Right lobe of liver (tissue), 6 donors: ENCODE measurements at places on chromosomes 3 and 15. TPM values are rescaled to one million over a fixed set of nuclear protein-coding genes. Genes with fewer than 3 reads are reported as not detected.

- DNase-seq = no peak
These were observed 567.7 kb upstream of the TBL1XR1 start for GRCh38 chr3:177764933-177765332.

DNA sequence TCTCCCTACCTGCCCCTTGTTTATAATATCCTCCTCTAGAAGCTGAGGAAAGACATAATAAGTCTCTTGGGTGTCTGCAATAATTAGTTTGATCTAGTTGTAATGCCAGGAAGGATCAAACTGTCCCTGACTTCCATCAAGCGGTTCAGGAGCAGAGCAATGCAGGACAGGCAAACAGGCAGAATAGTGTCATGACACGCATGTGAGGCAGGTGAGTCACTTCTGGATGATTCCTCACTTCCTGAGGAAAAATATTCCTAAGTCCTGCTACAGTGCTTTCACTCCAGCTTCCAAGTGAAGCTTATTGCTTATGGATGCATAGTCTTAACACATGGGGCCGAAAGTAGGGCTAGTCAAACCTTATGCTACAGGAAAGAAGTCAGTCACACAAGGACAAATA, 85.8 kb downstream of the GREM1 start:
- DNase-seq = no peak

The CCK gene
- total RNA-seq = not detected

The SOX14 gene
- total RNA-seq = not detected

The KLHDC8B gene
- total RNA-seq = 10.4 TPM

DNA sequence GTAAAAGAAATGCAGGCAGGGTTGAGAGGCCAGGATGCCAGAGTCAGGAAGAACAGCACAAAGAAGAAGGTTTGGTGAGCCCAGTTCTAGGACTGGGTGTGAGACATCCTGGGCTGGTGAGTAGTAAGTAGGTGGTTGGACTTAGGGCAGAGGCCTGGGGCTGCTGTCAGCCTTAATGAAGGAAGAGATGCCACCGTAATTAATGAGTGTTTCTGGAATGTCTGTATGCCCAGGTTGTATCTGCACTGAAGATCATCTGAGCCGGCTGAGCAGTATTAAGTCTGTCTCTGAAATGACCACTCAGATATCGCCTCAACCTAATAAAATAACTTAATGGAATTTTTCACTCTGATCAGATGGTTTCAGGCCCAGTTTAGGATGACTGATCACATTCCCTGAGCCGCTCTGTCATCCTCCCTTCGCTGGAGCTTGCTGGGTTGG, 532.9 kb upstream of the IL12A start:
- DNase-seq = no peak

GRCh38 chr3:42852441-42852840, 23.2 kb downstream of the CYP8B1 start:
- DNase-seq = peak; percentile 70

DNA sequence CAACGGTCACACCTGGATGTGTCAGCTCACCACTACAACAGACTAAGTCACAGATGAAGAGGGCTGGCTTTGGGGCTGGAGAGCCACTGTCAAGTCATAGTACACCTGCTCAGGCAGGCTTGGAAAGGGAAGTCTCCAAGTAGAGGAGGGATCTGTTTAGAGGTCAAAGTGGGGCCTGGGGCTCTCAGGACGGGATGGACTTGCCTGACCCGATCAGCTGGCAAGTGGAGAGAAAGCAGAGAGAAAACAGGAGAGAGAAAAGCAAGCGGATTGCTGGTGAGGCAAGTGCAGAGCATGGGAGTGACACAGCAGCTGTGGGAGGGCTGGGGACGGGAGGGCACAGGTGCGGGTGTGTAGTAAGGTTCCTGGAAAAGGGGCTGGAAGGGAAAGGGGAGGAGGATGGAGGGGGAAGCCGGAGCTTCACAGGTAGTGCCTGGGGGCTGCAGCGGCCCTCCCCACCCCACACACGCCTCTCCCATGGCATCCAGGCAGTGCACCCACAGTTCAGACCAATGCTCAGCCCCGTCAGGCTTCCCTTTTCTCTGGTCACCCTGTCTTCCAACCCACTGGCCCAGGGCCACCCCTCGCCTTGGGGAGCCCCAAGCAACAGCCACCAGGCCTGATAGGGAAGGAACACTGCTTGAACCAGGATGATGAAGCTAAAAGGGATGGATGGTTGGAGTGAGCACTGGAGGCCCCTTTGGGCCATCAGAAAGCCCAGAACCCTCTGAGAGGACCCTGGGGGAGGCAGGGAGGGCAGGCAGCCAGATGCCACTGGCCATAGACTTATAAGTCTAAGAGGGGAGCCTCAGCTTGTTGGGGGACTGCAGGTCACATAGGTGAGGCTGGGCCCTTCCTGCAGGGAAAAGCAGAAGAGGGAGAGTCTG, 8.5 kb downstream of the RPS17 start:
- no peak for DNase-seq

The CORO2B gene
- total RNA-seq = 0.19 TPM

GRCh38 chr15:35206060-35206675, 121.1 kb upstream of the NANOGP8 start:
- DNase-seq = no peak
